ENCODE measurements at places on chromosomes 6 and 20.

DNA sequence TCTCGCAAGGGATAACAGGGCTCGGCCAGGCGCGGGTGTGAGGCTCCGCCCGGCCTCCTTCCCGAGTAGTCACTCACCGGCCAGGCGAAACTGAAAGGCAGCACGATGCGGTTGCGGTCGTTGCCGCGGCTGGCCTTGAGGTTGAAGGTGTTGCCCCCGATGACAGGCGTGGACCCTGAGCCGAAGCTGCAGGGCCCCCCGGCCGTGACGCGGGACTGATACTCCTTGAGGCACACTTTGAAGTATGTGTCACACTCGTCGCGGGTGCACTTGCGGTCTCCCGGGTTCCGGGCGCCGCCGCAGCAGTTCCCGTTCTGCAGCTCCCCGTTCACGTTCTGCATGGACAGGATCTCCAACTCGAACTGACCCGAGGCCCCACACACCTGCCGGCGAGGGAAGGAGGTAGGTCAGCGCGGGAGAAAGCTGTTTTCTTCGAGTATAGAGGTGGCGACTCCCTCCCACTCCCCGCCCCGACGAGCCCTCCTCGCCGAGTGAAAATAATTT lies 1.1 kb downstream of the JAG1 start:
- peak; percentile 43 for DNase-seq

DNA sequence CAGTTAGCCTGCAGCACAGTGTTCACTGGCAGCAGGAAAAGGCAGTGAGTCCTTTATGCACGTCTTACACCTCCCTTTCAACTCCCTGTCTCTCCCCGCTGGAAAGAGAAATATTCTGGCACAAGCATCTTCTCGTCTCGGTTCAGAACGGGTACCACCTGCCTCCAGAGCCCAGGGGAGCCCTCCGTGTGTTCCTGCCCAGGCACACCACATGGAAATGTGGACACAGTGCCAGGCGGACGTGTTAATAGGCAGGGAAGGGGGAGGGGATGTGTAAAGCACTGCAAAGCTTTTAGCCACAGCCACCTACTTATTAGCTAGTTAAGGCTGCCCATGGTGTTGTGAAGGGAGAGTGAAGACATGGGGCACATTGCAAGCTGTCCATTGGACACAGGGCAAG lies 219.7 kb downstream of the FARS2 start:
- no peak for DNase-seq

GRCh38 chr20:31570021-31570463 lies 35.0 kb upstream of the ID1 start:
- DNase-seq: no peak

GRCh38 chr6:90230548-90231215 lies 66.0 kb downstream of the BACH2 start:
- no peak for DNase-seq

DNA sequence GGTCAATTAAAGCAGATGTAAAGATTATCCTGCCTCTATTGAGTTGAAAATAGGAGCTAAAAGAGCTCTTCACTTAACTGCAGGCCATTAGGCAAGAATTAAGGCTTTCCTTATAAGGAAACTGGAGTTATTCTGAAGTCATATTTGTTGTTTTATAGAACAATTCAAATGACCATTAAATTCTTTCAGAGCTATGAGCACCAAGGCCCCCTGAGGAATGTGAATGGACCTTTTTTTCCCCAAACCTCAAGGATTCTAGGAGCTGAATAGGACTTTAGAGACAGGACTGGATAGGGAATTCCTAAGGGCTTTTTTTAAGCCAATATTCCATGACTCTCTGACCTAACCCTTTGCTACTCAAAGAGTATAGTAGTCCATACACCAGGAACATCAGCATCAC lies 565.7 kb upstream of the BTBD3 start:
- DNase-seq: no peak

DNA sequence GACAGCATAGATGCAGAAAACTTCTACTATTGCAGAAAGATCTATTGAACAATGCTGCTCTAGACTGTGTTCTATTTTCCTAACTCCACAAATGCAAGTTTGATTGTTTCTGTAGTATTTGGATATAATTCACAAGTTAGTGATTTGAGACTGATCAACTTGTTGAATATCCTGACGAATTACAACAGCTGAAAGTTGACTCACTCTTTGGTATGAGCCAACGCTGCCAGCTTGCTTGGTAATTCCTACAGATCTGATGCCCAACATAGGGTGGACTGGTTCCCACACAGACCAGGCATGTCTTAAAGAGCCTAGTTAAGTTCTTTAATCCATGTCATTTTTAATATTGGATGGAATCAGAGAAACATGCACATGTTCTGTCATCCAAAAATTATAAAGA lies 231.0 kb upstream of the RAB32 start:
- no peak for DNase-seq

DNA sequence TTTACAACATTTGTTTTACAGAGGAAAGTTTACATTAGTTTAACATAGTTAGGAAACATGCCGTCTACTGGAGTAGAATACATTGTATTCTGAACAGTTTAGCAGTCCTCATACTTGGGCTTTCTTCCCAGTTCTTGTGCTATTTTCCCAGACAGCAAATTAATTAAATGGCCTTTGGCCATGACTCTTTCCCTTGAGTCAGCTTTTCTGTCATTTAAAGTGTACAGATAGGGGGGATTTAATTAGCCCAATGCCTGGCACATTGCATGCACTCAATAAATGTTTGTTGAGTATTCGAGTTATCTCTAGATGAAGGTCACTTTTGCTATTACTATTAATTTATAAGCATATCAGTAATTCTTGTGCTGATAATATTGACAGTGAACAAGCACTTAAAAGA lies 1.6 kb downstream of the TMEM244 start:
- DNase-seq: no peak

- DNase-seq: no peak
Measured at GRCh38 chr6:36545767-36546307, 1.4 kb downstream of the STK38 start.

DNA sequence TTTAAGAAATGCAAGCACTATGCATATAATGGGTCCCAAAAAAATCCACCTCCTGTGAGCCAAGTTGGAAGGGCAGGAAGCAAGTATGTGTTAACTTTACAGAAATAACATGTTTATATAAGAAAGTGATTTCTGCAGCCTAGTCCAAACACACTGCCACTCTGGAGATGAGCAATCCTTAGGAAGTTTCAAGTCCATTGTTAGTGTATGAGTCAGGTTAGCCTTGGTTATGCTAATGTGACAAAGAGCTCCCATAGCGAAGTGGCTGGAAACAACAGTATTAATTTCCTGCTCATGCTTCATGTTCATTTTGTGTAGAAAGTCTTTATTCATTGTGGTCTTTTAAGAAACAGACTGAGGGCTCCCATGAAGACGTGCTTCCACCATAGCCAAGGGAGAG lies 121.4 kb downstream of the TBXT start:
- DNase-seq: no peak

GRCh38 chr6:3596766-3597165 lies 139.9 kb upstream of the SLC22A23 start:
- no peak for DNase-seq

DNA sequence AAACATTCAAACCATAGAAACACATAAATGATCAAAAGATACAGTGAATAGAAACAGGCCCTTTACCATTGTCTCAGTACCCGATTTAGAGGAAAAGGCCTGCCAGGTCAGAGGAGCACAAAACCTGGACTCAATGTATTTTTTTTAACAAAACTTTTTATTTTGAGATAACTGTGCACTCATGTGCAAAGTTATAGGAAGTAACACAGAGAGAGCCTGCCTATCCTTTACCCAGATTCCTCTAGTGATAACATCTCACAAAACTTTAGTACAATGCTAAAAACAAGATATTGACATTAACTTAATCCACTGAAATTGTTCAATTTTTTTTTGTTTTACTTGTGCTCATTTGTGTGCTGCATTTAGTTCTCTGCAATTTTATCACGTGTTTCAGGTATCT lies 36.8 kb upstream of the SAMD3 start:
- DNase-seq: no peak

DNA sequence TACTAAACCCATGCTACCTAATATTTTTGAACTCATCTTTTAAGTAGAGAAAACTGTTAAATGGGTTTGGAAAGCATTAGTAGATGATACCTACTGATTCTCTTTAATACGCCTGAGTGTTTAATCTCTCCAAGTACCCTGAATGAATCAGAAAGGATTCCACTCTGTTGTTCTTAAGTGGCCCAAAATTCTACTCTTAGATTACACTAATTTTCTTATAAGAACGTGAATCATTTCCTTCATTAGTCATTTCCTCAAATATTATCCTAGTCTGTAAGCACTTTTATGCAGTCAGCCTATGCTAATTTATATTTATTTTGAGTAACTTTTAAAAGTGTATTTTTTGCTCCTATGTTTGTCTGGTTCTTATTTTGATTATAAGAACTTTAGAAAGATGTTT lies 380.0 kb downstream of the BTBD9 start:
- no peak for DNase-seq

- DNase-seq: no peak
Measured at GRCh38 chr20:31670371-31671228, 32.9 kb downstream of the COX4I2 start.

DNA sequence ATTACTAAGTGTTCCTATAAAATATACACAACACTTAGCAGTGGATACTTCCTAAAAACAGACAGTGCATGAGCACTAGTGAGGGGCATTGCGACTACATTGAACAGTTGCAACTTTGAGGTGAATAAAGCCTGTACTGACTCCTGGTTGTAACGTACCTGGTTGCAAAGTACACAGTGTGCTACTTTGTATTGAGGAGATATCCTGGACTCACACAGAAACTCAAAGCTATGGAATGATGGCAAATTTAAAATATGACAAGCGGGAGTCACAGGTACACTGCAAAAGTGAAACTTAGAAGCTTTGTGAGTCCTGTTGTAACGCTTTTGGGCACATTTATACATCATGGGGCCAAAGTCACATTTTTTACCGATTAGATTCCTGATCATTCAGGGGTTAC lies 55.6 kb upstream of the HLA-A start:
- no peak for DNase-seq

- no peak for DNase-seq
Measured at GRCh38 chr6:106671651-106672050, 42.3 kb downstream of the QRSL1 start.

GRCh38 chr6:32369660-32370059 lies 2.0 kb downstream of the TSBP1 start:
- no peak for DNase-seq

DNA sequence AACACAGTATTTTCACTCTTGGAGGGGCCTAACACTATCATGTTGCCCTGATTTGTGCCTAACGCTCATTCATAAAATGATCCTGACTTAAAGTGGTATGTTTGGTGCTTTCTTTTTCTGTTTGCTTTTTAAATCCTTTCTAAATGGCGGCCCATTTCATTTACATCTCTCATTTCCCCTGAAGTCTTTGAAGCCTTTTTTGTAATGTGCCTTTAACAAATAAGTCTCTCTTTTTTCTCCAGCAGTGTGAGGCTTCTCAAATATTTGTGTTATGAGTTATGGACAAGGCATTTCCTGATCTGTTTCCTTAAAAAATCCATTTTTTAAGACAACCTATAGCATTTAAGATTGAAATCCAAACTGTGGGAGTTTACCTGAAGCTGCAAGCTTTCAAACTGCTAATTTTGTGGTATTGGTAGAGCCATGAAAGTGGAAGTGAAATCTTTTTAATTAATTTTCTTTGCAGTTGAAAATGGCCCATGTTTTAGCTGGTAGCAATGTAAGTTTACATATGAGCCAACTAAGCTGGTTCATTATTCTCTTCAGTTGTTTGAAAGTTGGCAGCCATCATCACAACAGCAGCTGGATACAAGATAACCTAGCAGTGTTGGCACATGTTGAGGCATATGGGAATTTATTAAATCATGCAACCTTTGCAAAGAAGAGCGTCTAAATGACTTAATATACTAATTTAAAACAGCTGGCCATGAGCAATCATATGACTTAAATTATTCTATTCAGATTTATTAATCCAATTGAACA lies 469.7 kb downstream of the CDKAL1 start:
- DNase-seq: no peak

GRCh38 chr20:57451795-57452661 lies 60.8 kb downstream of the RBM38 start:
- no peak for DNase-seq

- no peak for DNase-seq
Measured at GRCh38 chr6:83442752-83443151, 11.9 kb upstream of the ME1 start.

- no peak for DNase-seq
Measured at GRCh38 chr6:166202321-166202733, 34.7 kb upstream of the TBXT start.

DNA sequence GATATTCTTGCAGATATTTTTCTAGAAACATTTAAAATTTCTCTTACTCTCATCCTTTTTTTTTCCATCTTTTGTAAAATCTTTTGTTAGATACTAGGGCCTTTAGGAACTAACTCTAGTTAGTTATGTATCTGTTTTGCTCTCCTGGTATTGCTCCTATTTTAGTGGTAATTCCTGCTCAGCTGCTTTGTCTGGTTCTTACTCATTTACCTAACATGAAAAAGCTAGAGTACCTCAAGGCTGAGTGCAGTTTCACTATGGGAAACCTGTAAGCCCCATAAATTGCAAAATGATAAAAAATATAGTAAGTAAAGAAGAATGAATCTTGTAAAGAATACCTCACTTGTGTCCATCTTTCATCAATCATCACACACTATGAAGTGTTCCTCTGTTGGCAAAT lies 1602.0 kb downstream of the GRIK2 start:
- no peak for DNase-seq

- DNase-seq: no peak
Measured at GRCh38 chr6:73791336-73791735, 95.3 kb downstream of the CD109 start.

- no peak for DNase-seq
Measured at GRCh38 chr6:101722991-101723579, 329.6 kb downstream of the GRIK2 start.

DNA sequence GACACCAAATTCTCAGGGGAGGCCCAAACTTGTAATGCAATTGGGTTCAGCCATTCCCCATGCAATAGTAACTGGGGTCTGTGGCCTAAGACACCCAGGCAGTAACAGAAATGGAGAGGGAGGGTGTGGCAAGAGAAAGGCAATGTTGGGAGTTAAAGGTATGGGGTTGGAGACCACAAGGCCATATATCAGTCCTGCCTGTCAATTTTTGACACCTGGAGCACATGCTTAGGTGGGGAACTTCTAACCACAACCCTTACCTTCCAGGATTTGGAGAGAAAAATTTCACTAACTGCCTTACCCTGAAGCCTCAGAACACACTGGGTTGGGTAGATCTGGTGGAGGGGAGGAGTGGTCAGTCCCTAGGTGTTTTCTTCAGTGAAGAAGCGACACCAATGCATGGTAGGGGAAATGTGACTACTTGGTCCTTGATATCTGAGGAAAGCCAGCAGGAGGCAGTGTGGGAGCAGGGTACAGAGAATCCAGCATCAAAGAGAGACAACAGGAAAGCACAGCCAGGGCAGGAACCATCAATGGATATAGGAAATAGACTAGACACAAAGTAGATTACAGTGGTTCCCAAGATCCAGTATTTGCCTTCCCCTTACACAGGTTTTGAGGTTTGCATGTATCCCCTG lies 6.8 kb upstream of the USP49 start:
- DNase-seq: peak; percentile 76

DNA sequence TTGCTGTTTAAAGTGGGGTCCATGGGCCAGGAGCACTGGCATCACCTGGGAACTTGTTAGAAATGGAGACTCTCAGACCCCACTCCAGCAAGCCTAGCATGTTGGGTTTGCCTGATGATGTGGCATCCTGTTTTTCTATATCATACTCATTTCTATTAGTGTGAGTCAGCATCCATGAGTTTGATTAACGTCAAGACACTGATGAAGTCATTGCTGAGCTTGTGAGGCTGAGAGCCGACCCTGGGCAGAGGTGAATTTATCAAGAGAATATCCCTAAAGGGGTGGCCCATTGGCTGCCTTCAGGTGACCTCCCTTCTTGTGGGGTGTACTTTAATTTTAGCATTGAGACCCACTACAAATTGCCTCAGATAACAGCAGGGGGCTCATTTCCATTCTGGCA lies 43.4 kb upstream of the RNF144B start:
- DNase-seq: no peak
